ENCODE measurements at places on chromosomes 3 and 15.

DNA sequence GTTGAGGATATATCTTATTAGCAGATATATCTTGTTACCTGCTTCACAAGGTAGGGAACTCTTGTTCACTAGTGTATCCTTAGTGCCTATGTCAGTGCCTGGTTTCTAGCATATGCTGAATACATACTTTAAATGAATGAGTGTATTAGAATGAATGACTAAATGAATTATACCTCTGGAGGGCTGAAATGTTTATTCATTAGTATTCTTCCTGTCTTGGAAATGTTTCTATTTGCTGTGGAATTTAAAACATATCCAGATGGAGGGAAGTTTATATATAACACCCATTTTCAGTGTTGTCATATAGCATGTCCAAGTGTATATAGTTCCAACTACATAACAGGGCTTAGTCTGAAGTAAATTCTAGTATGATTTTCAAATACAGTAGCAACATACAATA, 581.5 kb downstream of the TBL1XR1 start:
- no peak for DNase-seq

GRCh38 chr15:87944691-87945090, 311.8 kb downstream of the NTRK3 start:
- no peak for DNase-seq

- DNase-seq, result no peak
These were observed 154.4 kb downstream of the EBLN2 start for GRCh38 chr3:73215901-73216300.

DNA sequence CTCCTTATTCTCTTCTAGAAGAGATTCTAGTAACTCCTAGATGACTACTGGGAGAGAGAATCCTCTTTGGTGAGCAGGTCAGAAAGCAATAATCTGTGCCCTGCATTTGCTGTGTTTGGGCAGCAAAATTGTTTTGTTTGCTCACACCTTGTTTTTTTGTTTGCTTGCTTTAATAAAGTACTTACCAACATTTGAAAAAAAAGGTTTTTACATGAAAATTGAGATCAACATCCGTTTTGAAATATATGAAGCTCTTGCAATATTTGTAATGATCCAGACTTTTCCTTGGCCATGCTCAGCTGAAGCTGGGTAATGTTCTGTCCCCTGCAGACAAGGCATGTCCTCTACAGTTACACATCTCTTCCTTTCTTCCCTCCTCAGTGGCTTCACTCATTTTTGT, 62.2 kb downstream of the DIPK2A start:
- no peak for DNase-seq

GRCh38 chr15:101162701-101163483, 89.0 kb downstream of the CHSY1 start:
- peak; percentile 79 for DNase-seq

- DNase-seq, result no peak
These were observed 1.4 kb downstream of the ARL14 start for GRCh38 chr3:160678292-160678842.

DNA sequence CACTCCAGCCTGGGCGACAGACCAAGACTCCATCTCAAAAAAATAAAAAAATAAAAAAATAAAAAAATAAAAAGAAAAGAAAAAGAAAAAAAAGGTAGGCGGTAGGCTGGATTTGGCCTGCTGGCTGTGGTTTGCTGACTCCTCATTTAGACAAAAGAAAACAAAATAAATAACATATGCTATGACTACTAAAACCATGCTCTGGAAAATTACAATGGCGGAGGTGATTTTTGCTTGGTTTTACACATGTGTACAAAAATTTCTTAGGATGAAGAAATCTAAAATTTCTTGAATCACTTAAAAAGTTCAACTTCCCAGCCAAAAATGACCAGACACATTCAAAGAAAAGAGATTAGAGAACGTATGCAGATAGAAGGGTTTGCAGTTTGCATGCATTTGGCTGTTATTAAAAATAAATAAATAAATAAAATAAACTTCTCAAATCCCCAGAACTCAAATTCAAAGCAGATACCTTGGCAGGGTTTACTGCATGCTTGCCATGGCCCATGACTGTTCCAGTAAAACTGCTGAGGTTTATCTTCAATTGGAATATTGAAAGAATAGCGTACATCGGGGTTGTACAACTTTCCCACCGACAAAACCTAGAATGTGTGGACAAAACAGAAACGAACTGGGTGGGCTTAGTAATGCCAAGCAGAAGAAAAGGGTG, 65.9 kb downstream of the ADAMTS9 start:
- DNase-seq, result no peak
